NCI-H1105 (cell line): ENCODE measurements at places on chromosomes 2 and 18.

GRCh38 chr18:79923896-79924585 lies 27.4 kb downstream of the SLC66A2 start:
- DNase-seq: no peak

GRCh38 chr2:3654531-3655225 lies 3.3 kb upstream of the ALLC start:
- no peak for DNase-seq

DNA sequence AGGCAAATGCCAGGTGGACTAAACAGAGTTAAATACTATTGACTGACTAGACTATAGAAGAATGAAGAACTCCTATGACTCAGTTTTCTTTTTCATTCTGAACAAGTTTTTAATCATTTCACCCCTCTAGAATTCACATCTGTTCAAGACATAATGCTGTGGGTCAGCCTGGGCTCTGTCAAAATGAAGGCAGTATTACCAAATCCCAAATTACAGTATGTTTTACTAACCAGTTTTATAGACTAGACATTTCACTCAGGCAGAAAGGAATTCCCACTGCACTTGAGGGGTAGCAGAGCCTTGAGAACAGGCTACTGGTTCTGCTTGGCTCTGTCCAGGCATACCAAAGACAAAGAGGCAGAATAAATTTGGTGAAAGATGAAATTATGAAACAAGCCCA lies 511.7 kb downstream of the EPHA4 start:
- DNase-seq: no peak

DNA sequence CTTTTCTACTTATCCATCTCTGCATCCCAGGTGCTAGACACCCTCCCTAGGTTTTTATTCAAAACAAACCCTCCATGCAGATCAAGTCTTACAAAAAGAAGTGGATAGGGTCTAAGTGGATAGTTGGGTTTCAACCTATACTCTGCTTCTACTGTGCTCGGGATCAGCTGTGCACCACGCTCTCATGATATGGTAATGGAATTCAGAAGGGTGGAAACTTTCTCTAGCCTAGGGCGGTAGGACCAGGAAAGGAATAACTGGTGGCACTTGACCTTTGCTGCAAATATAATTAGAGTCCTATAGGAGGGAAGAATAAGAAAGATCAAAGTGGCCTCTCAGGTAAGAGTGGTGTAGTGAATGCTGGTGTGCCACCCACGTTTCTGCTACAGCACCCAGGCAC lies 272.9 kb downstream of the GPD2 start:
- no peak for DNase-seq

DNA sequence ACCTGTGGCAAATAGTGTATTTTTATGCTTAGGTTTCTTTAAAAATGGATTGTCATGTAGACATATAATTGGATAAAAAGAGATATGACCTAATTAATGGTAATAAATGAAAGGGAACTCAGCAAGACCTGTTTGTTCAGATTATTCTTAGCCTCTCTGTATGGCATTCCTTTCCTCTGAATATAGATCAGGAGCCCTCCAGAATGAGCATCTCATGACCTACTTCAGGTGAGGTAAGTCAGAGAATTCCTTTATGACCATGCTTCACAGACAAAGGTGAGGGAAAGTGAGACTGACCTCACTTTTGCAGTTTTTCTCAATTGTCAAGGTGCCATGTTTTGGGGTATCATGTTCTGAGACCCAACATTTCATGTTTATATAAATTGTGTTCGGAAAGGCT lies 1744.3 kb upstream of the PIK3C3 start:
- DNase-seq: no peak

DNA sequence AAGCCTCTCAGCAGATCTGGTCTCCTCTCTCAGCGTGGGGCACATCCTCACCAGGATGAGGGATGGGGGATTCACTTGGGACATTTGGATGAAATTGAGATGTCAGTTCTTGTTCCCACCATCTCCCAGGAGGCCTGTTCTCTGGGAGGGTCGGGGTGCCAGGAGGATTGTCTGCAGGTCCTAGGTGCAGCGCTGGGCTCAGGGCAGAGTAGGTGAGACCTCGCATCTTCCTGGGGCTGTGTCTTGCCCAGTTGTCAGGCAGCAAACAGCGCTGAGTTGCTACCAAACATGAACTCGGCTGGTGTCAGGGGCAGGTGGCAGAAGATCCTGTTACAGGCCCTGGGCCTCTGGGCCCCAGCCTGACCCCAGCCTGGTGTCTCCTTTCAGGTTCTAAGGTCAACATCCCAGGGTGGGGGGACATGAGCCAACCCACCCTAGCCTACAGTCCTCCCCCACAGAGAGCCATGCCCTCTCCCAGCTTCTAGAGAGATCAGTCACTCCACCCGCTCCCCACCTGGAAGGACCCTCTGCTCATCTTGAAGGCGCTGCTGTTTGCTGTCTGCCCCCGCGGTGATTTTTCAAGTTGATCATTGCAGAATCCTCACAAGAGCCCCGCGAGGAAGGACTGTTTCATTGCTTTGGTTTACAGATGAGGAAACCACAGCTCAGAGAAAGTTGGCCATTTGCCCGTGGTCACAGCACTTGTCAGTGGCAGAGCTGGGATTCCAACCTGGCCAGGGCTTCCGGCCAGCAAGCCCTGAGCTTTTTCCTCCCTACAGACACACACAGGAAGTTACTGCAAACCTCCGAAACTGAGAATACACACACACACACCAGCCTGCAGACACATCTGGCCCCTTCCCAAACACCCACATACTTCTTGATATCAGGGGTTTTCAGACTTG lies 83.9 kb downstream of the STPG4 start:
- no peak for DNase-seq

GRCh38 chr2:191321861-191322662 lies 76.9 kb downstream of the MYO1B start:
- DNase-seq: no peak

DNA sequence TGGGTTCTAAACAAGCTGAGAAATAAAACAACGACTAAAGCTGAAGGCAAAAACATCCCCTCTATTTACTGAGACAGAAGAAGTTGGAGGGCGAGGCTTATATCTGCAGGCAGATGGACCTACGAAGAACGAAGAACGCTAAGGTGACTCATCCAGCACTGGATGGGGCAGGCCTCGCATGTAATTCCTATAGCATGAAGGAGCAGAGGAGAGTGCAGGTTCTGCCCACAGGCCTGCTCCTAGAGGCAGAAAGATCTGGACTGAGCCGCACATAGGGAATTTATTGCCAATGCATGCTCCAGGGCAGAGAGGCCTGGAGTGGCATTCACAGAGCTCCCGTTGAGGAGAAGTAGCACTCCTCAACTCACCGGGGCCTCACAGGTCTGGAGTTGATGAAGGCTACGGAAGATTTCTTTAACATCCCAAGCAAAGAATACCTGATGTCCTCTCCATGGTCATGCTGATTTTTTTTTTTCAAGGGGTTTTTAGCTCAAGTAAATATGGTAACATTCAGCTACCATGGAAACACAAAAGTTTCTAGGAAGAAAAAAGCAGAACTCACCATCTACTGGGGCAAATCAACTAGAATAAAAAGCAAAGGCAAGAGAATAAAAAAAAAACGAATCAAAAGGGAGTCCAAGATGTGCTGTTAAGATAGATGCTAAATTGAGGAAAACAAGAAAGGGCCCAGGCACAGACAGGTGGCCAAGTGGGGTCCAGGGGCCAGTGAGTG lies 10.4 kb upstream of the METTL21A start:
- no peak for DNase-seq

DNA sequence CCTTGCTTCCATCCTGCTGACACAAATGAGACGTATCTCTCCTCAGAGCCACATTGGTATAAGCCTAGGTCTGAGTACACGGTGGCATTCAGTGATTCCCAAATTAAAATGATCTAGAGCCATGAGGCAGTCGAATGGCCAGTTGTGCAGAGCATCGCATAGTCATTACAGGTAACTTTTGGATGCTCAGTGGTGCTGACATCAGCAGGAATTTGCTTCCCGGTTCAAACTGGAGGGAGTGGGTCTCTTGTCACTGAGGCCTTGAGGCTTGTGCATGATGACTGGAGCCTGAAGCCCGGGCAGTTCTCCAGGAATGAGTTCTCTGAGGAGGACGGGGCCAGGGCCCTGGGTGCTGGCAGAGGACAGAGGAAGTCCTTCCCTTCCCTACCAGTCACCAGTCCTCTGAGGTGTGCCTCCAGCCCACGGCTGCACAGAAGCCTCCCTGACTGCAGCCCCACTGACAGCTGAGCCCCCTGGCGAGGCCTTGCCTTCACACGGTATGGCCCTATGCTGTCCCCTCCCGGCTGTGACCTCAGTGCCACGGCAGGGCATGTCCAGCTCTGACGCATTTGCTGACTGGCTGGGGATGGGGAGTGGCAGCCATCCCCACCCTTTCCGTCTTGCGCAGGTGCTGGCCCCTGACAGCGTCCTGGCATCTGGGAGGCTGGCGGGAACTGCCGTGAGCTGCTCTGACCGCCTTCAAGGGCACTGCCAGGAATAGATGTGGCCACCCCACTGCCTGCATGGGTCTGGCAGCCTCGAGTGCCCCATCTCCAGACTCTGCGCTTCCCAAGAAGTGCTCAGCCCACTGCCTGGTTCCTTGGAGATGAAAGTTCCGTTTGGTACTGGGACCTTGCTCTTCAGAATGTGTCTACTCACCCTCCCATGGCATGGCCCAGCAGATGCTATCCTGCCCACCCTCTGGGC lies 117.4 kb downstream of the CELF4 start:
- DNase-seq: no peak
